Endothelial cell (in vitro differentiated cells): ENCODE measurements at places on chromosomes 7 and 10.

DNA sequence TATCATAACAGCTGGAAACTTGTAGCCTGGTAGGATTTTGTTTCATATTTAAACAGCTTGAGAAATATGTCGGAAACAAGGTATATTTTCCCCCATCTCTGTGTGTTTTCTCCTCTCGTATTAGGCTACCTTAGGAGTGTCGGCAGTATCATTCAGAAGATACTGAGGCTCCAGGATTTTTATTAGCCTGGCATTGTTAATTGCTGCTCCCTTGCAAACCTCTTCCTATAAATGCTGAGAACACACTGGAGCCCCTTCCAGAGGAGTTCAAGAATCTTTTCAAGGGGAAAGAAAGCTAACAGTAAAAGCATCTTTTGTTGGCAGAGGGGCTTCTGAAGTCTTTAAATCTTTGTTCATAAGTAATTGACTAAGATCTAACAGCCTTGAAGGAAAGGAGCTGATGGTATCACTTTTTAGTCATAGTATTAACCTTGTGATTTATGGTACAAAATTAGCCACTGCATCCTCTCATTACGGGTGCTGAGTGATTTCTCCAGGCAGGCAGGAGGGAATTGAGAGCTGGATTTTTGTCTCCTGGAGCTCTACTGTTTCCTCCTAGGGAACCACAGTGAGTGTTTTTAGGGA is 998.7 kb downstream of the LRMDA start:
- no peak for DNase-seq

DNA sequence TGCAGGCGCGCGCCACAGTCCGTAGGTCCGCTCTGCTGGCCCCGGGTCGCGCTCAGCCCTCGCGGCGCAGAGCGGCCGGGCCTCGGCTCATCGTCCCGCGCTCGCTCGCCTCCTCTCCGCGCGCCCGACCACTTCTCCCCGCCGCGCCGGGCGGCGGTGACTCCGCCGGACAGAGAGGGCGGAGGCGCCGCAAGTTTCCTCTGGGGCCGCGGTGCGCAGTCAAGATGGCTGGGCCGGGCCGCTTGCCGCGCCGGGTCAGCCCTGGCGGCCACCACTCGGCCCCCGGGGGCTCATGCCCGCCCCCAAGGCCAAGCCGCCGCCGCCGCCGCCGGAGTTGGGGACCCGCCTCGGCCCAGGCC is 441 bp downstream of the FZD8 start:
- peak; percentile 57 for DNase-seq

DNA sequence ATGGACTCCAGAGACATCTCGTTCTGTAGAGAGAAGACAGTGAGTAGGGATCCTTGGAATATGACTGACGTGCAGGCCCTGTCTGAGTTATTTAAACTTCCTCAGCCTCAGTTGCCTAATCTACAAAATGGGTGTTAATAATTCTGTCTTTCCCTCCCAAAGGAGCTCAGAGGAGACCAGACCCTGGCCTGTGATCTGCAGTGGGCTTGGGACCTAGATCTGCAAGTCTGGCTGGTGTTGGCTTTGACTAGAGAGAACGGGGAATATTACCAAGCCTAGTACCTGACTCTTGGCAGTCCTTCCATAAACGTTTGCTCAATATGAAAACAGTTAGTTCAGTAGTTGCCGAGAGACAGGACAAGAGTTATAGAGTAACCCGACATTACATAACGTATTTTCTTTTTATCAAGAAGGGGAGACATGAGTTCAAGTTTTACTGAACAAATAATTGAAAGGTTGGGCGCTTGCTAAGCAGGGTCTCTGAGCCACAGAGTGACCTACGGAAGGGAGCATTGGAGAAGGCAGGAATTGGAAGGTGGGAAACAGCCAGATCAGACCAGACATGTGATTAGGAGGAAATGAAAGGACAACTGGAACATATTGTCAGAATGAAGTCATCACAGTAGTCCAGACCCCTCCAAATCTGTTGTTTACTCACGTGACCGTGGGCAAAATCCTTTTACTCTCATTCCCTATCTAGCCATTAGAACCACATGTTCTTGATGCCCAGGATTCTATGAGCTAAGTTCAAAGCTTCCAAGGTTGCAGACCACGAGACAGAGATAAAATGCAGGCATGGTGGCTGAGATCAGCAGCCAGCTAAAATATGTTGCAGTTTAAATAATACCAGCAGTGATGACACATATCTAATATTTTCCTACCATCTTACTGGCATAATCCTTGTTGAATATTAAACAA is 10.9 kb upstream of the CYP3A4 start:
- DNase-seq, result no peak

DNA sequence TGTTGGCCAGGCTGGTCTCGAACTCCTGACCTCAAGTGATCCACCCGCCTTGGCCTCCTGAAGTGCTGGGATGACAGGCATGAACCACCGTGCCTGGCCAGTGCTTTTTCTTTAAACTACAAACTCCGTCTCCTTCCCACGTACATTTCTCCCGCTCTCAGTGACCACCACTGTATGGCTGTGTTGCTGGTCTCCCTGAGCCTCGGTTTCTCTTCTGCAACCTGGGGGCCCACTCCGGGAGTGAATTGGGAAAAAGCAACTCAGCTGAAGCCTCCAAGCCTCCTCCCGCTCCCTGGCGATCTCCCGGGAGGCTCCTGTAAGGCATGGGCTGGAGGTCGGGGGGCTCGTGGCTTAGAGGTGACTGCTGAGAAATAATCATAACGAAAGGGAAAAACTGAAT is 136.3 kb downstream of the ELFN1 start:
- DNase-seq, result no peak

DNA sequence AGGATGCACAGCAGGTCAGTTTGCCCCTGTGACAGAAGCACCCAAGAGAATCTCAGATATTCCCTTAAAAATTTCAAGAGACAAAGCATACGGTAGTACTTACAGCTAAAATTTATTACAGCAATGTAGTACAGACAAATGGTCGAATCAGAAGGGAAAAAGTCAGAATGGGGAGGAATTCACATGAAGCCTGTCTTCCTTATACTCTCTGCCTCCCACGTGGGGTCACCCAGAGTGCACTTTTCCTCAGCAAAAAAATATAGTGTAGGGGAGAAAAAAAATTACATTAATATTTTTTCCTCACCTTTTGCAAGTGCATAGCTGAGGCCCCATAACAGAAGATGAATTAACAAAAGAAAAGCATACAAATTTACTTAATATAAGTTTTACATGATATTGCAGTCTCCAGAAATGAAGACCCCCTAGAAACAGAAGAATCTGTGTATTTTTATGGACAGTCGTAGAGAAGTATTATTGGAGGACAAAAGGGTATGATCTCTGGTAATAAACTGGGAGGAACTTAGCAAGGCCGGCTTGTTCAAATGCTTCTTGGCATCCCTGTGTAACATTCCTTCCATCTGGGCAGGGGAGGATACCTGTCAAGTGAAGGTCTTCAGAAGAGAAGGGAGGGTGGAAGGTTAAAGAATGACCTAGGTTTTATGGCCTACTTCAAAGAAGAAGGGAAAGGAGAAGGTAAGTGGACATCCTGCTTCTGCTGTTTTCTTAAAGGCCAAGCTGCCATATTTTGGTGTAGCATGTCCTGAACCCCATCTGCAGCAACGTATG is 270.6 kb upstream of the MAGI2 start:
- DNase-seq, result no peak

GRCh38 chr10:19702215-19702614 is 114.0 kb upstream of the PLXDC2 start:
- DNase-seq, result no peak
